ENCODE measurements at places on chromosomes 7 and 10. TPM values are rescaled to one million over a fixed set of nuclear protein-coding genes. Genes with fewer than 3 reads are reported as not detected.

Gene TECTB
- total RNA-seq = not detected

Gene CALCR
- total RNA-seq = not detected

Gene PIK3CG
- 3.0 TPM for total RNA-seq

DNA sequence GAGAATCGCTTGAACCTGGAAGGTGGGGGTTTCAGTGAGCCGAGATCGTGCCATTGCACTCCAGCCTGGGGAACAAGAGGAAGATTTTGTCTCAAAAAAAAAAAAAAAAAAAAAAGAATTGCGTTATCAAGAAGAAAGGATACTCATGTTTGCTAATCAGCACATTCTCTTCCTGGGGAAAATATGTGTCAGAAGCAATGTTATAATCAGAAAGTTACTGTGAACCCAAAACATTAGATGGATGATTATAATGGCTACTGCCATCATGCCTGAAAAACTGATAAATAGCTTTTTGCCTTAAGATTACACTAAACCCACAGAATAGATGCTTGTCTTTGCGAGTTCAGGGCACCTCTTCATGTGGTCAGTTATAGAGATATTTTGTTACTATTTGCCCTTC lies 24.3 kb upstream of the GNAI1 start:
- no peak for ATAC-seq

DNA sequence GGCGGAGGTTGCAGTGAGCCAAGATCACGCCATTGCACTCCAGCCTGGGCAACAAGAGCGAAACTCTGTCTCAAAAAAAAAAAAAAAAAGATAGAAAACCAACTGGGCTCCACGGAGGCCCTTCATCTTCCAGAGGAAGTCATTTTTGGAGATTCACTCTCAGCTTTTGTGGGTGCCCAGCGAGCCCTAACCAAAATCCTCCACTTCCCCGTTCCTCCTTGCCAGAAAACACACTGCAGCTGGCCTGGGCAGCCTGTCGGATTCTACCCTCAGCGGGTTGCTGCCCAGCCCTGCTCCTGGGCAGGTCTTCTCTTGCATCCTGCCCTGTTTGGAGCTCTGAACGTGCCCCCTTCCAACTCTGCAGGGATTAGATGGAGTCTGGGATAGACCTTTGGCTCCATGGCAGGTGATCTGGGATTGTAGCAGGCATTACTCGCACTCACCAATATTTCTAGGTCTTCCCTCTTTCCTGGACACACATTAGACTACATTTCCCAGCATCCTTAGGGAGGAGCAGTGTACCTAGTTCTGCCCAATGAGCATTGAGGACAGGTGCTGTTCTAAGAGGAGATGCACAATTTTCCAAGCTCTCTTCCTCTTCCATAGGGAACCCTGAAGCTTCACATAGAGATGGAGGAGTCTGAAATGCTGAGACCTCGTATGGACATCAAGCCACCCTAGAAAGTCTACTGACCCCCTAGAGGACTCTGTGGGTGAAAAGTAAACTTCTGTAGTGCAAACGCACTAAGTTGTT lies 4.6 kb downstream of the GRID2IP start:
- ATAC-seq = no peak

GRCh38 chr10:119542357-119542987 lies at the start of gene RGS10:
Gene RGS10, minus strand, starts transcription at chr10:119542719. Its CDS starts 81 bp downstream, at chr10:119542638.
- ATAC-seq = peak; percentile 92

DNA sequence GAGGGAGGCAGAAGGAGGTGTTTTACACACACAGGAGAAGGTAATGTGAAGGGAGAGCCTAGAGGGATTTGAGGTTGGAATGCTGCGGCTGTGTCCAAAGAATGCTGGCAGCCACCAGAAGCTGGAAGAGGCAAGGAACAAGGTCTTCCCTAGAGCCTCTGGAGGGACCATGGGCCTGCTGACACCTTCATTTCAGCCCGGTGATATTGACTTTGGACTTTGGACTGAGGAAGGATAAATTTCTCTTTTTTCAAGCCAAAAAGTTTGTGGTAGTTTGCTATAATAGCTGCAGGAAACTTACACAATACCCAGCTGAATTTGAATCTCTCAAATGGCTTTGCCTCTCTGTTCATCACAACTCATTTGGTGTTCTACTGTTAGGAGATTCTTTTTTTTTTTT lies 34.6 kb downstream of the UBN2 start:
- no peak for ATAC-seq

GRCh38 chr7:49644396-49645166 lies 128.9 kb upstream of the VWC2 start:
- ATAC-seq = no peak

All from gastroesophageal sphincter (tissue), 4 donors.